ENCODE measurements at places on chromosomes 2 and 18.

GRCh38 chr2:225041851-225042799 is at the start of gene DOCK10:
Gene DOCK10 (minus strand): TSS chr2:225042468. CDS start chr2:225042374, 94 bp downstream.
- peak; percentile 20 for DNase-seq

- DNase-seq, result no peak
These were observed 46.1 kb upstream of the FRZB start for GRCh38 chr2:182912518-182912915.

DNA sequence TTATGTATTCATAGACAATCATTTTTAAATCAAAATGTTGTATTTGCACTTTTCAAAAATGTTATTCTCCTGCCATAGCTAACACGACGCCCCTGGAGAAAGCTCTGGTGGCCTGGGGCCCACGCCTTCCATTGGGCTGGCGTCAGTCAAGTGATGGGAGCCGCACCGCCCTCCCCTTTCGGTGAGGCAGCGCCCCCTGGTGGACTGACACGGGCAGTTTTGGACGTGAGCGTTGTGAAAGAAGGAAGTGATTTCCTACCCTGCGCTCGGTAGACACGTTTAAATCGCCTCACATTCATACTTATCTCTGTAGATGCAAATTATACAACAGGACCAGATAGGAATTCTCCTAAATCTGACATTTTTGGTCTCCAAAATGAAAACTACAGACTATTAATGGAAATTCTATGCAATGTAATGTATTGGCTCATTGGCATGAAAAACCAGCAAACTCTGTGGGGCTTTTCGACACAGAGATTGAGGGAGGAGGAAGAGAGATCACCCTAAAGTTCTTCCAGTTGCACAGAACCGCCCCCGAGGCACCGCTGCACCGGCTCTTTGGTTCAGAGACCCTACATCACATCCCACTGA is 326.2 kb upstream of the SOX11 start:
- DNase-seq, result peak; percentile 82

DNA sequence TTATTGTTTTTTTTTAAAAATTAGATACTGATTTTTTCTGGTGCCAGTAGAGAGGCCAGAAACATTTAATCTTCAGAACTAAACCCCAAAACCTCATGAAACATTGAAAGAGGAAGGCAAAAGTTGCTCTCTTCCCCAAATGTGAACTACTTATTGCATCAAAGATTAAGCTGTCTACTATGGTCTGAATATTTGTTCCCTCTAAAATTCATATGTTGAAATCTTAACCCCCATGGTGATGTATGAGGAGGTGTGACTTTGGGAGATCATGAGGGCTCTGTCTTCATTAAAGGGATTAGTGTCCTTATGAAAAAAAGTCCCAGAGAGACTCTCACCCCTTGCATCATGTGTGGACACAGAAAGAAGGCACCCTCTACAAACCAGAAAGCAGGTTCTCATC is 28.2 kb upstream of the SLC8A1 start:
- DNase-seq, result no peak

- DNase-seq, result no peak
These were observed 66.8 kb downstream of the ABCA12 start for GRCh38 chr2:215071676-215072075.

- no peak for DNase-seq
These were observed 629 bp downstream of the PRELID3A start for GRCh38 chr18:12408247-12408869.

DNA sequence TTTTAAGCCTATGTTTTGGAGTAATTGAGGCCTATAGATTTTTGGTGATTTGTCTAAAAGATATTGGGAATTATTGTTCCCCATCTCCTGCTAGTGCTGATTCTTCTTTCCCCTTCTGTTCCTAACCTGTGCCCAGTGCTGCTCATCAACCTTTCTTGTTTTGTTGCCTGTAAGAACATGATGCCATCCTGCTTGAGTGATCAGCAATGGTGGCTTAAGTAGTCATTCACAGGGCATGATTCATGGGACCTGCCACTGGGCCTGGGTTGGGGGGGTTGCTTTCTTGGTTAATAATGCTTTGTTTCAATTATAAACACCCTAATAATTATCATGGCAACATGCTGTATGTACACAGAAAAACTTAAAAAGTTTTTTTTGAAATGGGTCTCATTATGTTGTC is 562.9 kb upstream of the SETBP1 start:
- DNase-seq, result no peak

DNA sequence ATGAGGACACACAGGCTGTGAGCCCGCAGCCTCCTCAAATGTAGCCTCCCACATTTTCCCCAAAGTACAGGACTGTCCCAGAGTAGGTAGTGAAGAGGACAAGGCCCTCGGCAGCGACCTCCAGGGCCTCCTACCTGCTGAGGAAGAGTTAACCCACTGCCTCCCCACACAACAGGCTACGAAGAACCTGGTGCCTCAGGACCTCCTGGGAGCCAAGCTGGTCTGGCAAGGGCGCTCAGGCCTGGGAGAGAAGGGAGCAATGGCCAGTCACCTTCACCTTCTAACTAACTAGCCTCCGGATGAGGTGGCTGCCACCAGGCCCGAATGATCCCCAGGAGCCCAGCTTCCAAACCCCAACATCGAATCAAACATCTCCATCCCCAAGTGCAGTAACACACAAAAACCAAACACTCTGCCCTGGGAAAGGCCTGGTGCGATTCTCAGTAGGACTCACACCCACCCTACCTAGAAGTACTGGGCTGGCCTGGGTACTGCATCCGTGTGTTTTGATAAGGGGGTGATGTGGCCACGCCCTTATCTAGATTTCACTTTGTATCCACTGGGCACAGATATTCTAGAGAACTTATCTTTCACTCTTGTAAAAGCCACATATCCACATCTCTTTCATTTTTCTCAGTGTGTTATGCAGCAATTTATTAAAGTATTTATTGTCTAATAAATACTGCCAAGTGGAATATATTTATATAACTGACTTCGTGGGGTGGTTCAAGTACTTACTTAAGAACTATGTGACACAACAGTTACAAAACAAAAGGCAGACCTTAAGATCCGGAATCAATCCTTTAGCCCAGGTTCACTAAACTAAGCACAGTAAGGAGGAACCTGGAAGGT is 9.7 kb downstream of the ERFE start:
- no peak for DNase-seq

GRCh38 chr2:113240150-113240914 is 38.4 kb downstream of the PAX8 start:
- DNase-seq, result peak; percentile 79

- DNase-seq, result no peak
These were observed 35.4 kb downstream of the STAT4 start for GRCh38 chr2:191115391-191115790.

GRCh38 chr18:4672162-4672561 is 217.1 kb upstream of the DLGAP1 start:
- DNase-seq, result no peak

GRCh38 chr18:80229766-80230745 is 17.3 kb downstream of the PARD6G start:
- DNase-seq, result no peak

DNA sequence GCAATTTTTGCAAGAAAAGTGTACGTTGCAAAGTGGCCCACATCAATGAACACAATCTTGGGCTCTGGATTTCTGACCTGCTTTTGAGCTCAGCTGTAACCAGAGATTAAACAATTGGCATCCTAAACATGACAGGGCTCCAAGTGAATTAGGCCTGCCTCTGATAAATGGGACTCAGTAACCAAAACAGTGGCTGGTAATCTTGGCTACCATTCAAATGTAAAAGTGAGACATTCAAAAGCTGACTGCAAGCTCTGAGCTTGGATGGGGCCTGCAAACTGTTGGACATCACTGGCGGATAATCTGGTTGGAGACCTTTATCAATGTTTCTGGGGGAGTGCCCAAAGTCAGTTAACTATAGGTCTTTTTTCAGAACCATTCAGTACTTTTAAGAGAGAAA is 160.7 kb downstream of the RAB3GAP1 start:
- no peak for DNase-seq

DNA sequence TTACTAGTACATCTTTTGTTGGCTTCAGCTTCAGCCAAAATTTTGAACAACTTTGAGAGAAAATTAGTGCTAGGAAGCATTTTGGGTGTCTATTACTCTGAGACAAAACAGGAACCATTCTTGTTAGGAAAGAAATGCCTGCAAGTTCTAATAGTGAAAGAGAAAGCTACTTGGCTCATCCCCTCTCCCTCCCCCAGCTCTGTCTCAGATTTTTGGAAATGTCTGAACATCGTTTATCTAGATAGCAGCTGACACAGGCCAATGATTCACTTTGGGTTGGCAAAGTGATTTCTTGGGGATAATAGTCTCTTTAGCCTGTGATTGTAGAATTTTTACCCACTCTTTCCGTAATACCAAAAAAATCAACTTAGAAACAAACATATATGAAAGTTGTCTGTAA is 42.3 kb upstream of the PTPRM start:
- DNase-seq, result no peak

DNA sequence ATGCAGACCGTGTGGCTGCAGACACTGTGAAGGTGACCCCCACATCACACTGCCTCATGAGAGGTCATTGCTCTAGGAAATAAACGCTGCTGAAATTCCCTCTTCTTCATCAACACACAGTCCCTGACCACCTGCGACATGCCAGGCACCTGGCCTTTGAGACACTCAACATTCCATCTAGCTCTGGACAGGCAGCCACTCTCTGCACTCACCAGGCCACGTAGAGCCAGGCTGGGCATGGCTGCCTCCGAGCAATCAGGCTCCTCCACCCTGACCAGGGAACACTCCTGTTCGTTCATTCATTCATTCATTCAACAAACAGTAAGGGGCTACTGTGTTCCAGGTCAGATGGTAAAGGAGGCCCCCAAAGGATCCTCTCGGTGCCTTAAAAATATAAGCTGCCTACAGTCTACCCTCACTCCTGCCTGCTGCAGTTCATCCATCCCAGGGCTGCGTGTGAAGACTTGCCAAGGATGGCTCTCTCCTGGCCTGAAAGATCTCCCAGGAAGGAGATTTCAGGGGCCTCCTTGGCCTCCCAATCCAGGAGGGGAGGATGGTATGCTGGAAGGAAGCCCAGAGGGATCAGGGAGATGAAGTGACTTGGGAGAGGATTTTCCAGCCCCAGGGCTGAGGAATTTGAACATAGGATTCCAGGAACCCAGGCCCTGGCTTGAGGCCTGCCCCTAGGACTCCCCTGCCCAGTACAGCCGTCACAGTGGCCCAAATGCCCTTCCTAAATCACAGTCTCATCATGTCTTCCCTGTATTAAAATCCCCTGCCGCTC is 66.7 kb downstream of the TNS1 start:
- DNase-seq, result no peak

DNA sequence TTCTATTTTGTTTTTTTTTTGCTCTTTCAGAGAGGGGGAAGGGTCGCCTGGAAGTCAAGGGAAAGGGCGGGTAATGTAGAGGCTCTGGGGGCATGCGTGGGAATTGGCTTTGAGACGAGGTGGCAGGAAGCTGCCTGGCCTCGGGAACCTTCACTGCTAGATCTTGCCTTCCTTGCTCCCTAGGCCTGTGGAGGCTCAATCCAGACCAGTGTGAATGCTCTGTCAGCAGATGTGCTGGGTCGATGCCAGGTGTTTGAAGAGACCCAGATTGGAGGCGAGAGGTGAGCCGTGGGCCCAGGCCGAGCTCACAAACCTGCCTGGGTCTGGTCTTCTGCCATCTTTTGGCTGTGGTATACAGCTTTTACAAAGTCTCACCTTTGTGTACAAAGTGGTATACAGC is 15.5 kb downstream of the CCT7 start:
- DNase-seq, result no peak

GRCh38 chr2:66587216-66587615 is 152.3 kb downstream of the MEIS1 start:
- peak; percentile 17 for DNase-seq

- no peak for DNase-seq
These were observed 123.0 kb upstream of the PKDCC start for GRCh38 chr2:41924709-41925408.

- DNase-seq, result no peak
These were observed 239.0 kb upstream of the SMAD7 start for GRCh38 chr18:49189772-49190171.

DNA sequence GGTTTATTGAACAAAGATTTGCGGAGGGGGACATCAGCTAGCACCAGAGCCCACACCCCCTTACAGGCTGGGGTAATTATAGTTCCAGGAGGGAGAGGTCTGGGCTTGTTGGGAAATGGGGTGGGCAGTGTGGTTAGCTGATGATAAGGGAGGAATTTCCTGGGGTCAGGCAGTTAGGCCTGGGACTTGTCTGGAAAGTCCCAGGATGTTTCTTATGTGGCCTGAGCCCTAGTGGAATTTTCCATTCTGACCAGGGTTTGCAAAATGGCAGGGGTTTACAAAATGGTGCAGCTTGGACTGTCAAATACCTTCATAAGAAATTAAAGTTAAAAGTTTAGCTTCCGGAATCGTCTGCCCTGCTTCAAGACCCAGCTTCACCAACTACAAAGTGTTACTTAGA is 199.1 kb downstream of the FBXO15 start:
- DNase-seq, result no peak

- no peak for DNase-seq
These were observed 136.2 kb upstream of the ATP5MC3 start for GRCh38 chr2:175317751-175318150.

DNA sequence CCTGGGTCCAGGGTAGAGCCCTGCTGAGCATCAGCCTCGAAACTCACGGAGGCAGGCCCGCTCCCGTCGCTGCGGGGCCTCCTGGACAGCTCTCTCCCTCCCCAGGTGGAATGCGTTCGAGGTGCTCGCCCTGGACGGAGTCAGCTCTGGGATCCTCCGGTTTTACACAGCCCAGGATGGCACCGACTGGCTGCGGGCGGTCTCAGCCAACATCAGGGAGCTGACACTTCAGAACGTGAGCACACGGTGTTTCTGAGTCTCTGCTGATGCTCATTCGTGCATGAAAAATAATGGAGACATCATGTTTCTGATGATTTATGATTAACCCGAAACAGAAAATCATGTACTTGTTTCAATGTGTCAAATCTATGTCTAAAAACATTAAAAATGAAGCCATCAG is 175.5 kb upstream of the TPO start:
- DNase-seq, result no peak

GRCh38 chr2:181037922-181038321 is 57.5 kb downstream of the UBE2E3 start:
- DNase-seq, result no peak

GRCh38 chr2:95024960-95025405 is 525 bp upstream of the MAL start:
- DNase-seq, result no peak

DNA sequence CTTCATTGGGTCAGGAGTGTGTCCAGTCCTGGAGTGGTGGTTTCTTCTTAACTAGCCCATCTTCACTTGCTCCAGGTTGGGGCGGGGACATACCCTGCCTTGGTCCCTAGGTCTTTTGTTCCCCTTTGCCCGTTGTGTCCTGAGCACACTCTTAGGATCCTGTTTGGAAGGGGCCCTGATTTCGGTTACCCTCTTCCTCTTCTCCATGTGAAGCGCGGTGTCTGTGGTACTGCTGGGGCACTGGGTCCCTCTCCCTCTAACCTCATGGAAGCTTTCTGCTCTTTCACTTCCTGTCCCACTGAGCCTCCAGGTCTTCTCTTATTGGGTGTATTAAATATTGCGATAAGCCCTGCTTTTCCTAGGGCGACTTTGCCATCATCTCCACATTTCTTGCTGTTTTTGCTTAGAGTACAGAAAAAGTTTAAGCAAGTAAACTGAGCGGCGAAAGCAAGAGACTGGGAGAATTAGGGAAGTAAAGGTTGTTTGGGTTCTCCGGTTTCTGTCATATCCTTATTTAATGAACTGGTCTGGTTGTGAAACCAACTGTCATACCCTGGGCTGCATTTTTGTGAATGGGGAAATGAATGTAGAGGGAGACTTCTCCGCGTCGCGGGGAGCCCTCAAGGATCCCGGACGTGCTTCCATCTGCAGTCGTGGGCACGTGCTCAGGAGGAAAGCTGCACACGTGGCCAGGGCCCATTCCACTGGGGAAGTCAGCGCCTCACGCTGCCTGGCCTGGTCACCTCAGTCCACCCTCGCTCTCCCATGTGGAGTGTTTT is 73.8 kb upstream of the B3GNT7 start:
- DNase-seq, result no peak

- DNase-seq, result no peak
These were observed 141.5 kb downstream of the WDSUB1 start for GRCh38 chr2:159144776-159145614.
